Fibroblast of skin of left biceps (primary cell): ENCODE measurements at places on chromosomes 7 and 10.
A peak's percentile ranks its signal among the peaks of the same experiment; 100 is the strongest.

GRCh38 chr7:148711191-148712102 is 12.7 kb downstream of the CUL1 start:
- DNase-seq: no peak

DNA sequence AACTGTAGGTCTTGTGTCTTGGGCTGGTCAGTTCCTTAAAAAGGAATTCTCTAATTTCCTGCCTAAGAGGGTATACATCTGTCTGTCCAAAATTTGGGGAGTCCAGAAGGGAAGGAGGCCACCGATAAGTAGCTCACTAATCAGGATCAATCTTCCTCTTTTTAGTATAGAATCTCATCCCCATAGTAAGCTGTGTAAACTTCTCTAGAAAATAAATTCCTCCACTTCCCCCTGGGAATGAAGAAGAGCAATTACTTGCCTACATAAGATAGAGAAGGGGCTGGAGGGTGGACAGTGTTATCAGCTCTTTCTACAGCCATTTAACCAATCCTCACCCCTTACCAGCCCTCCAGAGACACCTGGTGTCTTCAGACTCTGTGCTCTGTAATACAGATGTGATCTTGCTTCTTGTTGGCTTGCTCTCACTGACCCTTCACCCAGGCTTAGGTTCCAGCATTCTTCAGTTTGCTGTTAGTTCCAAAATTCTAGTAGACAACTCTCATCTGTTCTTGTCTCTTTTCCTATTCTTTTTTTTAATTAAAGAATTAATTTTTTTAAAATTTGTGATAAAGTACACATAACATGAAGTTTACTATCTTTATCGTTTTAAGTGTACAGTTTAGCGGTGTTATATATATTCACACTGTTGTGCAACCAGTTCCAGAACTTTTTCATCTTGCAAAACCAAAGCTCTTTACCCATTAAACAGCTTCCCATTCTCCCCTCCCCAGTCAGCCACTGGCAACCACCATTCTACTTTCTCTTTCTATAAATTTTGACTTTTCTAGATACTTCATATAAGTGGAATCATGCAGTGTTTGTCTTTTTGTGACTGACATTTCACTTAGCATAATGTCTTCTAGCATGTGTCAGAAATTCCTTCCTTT is 6.5 kb upstream of the PRKAR2B start:
- DNase-seq: no peak

GRCh38 chr10:119420950-119421875 is 121.3 kb downstream of the RGS10 start:
- DNase-seq: no peak

- DNase-seq: no peak
Observed at GRCh38 chr7:26937306-26937705, 72.9 kb upstream of the SKAP2 start.

DNA sequence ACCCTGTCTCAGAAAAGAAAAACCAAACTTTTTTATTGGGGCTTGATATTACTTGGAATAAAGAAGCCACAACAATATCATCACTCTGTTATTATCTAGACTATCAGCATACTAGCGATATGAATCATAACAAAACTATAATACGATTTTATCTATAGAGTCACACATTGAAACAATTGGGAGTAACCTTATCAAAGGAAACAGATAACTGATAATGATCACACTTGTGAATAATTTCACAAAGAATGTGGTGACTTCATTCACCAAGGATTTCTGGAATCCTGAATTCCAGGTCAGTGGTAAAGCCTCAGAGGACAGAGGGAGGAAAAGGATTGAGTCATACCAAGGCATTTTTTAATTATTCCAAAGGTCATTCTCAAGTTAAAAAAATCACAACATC is 32.1 kb upstream of the NMT2 start:
- peak; percentile 85 for DNase-seq

DNA sequence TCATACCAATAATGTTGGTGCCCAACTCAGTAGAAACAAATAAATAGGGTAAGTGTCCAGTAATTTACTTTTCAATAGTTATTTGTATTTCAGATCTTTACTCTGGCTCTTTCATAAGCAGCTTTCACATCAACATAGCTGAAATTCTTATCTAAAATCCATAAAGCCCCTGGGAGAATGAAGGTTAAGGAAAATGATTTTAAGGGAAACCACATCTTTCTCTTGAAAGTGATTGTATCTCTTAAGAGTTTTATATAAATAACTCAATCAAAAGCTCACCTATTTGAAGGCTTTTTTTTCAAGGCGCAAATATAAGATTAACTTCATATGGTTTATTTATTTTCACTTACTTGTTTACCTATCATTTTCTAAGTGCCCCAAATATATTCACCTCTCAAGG is 324.4 kb downstream of the HGF start:
- DNase-seq: no peak

GRCh38 chr7:45646207-45646821 is 72.1 kb downstream of the ADCY1 start:
- DNase-seq: no peak

GRCh38 chr7:27178366-27178765 is 4.2 kb upstream of the HOXA10 start:
- no peak for DNase-seq

GRCh38 chr10:63697956-63698786 is 177.0 kb downstream of the REEP3 start:
- DNase-seq: no peak

GRCh38 chr10:94412449-94412848 is 10.1 kb downstream of the TBC1D12 start:
- peak; percentile 53 for DNase-seq

GRCh38 chr10:95026461-95026860 is 42.8 kb downstream of the CYP2C8 start:
- no peak for DNase-seq

DNA sequence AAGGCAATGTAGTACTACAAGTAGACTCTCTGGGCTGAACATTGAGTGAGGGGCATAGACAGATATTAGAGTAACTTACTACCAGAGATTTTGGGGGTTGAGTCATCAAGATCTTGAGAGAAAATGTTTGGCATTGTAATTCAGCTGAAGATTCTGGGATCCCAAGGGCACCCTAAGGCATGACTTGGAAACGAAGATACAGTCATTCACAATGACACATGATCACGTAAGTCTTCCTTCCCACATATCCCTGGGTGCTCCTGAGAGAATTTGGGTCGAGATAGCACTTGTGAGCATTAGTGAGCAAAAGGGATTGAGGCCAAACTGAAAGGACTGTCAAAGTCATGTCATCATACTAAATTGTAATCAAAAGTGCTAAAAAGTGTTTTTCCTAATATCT is 192.5 kb upstream of the PCLO start:
- DNase-seq: no peak

DNA sequence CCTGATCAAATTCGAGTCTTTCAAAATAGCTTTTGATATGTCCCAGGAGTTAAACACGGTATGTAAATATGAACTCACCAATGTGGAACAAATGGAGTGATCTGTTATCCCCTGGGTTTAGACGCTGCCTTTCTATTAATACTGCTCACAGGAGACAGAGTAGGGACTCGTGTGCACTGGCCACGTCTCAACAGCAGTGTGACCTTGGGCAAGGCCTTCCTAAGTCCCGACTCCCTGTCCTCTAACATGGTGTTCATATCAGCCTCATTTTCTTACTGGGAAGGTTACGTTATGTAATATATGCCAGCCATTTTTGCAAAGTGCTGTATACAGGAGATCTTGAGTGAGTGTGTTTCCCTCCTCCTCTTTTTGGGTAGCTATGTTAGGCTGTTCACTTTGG is 1.8 kb downstream of the WDR37 start:
- no peak for DNase-seq

GRCh38 chr10:49298983-49299815 is at the start of gene C10orf71:
Gene C10orf71 (plus strand): TSS chr10:49299170. CDS start chr10:49322546, 23,376 bp downstream.
- no peak for DNase-seq

DNA sequence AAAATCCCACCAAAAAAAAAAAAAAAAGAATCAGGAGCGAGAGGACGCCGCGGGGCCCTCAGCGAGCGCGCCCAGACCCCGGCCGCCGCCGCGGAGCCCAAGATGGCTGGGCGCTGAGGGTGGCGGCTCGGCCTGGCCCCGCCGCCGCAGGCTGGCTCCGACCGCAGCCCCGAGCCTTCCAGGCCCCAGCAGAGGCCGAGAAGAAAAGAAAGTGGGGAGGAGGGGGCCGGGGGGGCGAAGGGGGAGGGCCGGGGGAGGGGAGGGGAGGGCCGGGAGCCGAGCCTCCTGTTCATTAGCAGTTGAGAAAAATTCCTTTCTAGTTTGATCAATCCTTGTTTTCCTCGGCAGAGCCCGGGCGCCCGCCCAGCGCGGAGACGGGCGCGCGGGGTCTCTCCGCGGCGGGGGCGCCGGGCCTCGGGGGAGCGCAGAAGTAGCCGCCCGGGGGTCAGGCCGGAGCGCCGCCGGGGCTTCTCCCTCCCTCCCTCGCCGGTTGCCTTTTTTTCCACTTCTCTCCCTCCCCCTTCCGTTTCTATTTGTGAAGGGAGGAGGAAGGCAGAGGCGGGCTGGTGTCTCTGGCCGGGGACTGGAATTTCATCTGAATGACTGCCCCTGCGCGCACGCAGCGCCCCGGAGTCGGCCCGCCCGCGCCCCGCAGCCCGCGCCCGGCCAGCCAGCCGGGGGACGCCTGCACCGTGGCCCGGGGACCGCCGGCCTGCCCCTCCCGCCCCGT is 778 bp upstream of the TRIM8 start:
- peak; percentile 46 for DNase-seq

DNA sequence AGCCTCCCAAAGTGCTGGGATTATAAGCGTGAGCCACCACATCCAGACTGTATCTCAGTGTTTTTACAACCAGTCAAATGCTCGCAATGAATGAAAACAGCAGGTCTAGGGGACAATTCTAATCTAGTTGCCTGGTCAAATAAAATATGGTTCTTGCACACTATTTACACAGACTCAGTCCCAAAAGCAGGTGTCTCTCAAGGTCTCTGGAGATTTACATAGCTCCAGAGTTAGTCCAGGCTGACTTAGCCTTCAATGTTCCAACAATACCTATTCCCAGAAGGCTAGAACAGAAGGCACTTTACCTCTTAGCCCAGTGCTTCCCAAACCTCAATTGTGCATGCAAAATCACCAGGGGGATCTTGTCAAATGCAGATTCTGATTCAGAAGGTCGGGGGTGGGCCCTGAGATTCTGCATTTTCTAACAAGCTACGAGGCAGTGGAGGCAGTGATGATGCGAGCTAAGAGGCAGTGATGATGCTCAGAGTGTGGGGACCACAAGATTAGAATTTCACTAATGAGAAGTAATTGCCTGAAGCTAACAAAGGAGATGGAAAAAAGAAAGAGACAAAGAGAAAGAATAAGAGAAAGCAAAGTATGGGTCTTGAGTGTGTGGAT is 6.4 kb downstream of the KIAA1549 start:
- DNase-seq: no peak

DNA sequence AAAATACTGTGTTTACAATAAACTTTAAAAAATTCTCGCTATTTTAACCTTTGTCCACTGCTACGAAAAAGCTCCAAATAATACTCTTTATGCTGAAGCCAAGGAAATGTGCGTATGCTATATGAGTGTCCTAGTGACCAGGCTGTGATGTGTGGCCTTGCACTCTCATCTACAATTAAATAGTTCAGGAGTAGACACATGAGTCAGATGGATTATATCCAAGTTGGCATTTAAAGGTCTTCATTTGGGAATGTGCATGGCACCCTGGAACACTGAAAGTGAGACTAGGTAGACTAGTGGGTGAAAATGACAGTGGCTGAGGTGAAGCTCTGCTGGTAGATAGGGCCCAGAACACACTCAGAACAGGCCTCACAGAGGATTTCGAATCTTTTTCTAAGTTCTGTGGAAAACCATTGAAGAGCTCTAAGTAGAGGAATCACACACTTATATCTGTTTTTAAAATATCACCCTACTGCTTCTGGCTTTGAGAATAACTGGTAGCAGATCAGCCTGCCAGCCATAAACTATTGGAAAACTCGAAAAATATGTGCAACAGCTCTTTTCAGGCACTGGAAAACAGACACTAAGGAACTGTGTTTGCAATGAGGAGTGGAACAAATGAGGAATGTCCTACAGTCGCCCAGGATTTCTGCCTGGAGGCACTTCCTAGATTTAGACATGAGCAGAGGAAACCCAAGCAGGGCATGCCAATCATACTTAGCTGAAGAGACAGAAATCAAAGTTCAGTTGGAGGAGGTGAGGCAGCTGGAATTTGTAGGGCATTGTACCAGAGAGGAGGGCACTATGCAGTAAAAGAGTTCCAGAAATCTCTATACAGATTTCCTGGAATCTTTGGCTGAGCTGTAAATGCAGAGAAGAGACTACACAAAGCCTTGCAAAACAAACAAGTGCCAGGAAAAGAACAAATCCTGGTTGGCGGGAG is 603.8 kb upstream of the LRRTM3 start:
- no peak for DNase-seq

DNA sequence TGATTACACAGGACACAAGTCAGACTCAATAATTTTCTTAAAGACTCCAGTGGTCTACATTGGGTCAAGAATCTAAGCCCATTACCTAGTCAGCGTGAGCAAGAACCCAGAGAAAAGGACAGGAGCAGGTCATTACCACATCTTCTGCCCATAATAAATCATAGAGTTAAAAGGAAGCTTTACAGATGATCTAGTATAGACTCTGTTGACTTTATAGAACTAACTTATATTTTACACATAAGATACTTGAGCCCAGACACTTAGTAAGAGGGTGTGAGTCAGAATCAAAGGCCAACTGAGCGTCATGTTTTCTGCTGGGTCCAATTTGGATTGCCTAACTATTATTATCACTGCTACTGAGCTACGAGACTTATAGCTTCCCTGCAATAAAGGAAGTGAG is 206.1 kb upstream of the NPSR1 start:
- DNase-seq: no peak

DNA sequence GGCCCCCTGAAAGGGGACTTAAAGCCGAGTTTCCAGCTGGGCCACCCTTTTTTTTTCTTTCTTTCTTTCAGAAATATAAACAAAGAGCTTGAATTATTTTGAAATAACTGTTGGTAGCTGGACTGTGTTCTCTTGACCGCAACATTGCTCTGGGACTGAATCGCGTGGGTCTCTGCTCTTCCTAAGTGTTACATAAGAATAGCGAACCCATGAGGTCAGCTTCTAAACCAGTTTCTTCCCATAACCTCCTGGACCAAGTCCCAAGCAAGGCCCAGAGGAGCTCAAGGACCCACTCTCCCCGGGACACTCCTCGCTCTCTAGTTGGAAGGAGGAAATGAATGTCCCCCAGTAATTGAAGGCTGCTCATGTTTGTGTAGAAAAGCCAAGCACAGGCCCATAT is 91.1 kb downstream of the CXCL12 start:
- no peak for DNase-seq

DNA sequence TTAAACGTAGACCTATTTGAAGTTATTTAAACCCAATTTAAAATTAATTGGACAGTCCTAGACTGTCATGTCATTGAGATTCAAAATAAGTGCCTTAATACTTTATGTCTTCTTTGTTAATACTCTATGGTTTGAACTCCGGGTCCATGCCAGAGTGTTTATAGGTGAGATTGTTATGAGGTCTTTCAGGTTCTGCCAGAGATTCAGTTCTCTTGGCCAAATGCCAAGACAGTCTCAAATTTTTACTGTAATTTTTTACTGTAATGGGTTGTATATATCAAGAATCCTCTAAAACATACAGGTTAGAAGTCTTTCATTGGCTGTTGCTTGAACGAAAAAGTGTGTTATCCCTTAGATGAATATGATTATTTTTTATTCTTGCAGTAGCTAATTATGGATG is 3.9 kb downstream of the ADD3 start:
- DNase-seq: no peak

- no peak for DNase-seq
Observed at GRCh38 chr7:131521651-131522163, 34.7 kb downstream of the PODXL start.

- no peak for DNase-seq
Observed at GRCh38 chr7:11570205-11570604, 261.8 kb downstream of the THSD7A start.
